Activated CD4-positive, alpha-beta T cell treated with anti-CD3 and anti-CD28 coated beads for 24 hours (primary cell): ENCODE measurements at places on chromosomes 16 and 17.
A peak's percentile ranks its signal among the peaks of the same experiment; 100 is the strongest.

DNA sequence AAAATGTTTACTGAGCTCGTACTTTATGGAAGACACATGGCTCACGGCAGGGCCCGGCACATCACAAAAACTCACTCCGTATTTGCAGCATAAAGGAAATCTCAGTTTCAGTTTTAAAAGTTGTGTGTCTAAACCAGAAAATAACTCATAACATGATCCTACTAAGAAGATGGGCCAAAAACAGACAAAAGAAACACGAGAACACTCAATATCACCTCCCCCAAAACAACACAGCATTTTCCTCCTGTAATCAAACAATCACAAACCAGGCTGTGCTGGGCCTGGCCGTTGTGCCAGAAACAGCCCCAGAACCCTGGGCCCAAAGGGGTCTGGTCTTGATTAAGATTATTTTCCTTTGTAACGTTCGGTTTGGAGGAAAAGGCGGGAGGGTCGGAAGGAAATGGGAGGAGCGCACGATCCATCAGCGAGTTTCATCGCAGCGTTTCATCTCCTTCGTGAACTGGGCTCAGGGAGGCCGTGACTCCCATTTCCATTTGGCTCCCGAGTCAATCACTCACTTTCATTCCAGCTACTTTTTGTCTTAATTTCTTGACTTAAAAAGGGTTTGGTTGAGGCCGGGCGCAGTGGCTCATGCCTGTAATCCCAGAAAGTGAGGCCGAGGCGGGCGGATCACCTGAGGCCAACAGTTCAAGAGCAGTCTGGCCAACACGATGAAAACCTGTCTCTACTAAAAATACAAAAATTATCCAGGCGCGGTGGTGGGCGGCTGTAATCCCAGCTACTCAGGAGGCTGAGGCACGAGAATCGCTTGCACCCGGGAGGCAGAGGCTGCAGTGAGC, 61.4 kb downstream of the NXN start:
- no peak for DNase-seq

DNA sequence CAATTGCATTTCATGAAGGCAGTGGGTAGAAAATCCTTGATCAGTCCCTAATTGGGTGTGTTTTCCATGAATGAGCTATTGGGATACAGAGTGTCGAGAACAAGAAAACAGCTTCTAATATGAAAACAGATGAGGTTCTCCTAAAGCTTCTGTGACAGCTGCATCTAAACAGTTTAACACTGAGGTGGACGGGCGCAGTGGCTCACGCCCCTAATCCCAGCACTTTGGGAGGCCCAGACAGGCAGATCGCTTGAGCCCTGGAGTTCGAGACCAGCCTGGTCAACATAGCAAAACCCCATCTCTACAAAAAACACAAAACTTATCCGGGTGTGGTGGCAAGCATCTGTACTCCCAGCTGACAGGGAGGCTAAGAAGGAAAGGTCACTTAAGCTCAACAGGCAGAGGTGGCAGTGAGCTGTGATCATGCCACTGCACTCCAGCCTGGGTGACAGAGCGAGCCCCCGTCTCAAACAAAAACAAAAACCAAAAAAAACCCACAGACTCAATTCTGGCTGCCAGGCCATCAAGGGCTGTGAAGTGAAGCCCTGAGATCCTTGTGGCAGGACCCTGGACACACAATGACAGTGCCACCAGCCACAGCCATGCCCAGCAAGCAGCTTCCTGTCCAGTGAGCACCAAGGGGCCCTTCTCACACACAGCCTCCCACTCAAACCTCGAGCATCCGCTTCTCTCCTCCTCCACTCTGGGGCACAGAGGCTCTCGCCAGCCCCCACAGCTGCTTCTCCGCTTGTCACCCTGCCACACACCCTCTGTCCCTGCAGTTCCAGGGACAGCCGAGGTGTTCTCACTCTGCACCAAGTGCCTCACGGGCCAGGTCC, 44.0 kb downstream of the ANKRD11 start:
- no peak for DNase-seq

- DNase-seq, result no peak
These were observed 10.2 kb upstream of the NFATC3 start for GRCh38 chr16:68074850-68075555.

- DNase-seq, result no peak
These were observed 456.2 kb upstream of the DYNLRB2 start for GRCh38 chr16:80084614-80085013.

DNA sequence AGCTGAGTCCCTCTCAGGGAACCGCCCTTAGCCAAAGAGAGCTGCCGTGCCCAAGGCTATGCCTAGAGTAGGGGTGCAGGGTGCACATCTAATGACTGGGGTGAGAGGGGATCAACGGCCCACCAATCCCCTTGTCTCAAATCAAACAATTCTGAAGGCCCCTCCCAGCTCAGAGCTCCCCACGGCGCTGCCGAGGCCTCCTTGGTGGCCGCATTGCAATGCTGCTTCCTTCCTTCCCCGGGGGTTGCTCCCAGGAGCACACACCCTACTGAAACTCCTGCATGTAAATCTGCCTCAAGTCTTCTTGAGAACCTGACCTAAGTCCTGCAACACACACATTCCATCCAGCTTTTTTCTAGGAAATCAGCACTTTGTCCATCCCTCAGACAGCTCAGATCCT, 80.6 kb upstream of the RCVRN start:
- DNase-seq, result no peak

GRCh38 chr16:49351096-49351487, 22.5 kb upstream of the C16orf78 start:
- no peak for DNase-seq

GRCh38 chr16:50939356-50939755, 197.5 kb downstream of the CYLD start:
- DNase-seq, result no peak

- no peak for DNase-seq
These were observed 43.8 kb downstream of the ZNRF1 start for GRCh38 chr16:75042426-75043174.

DNA sequence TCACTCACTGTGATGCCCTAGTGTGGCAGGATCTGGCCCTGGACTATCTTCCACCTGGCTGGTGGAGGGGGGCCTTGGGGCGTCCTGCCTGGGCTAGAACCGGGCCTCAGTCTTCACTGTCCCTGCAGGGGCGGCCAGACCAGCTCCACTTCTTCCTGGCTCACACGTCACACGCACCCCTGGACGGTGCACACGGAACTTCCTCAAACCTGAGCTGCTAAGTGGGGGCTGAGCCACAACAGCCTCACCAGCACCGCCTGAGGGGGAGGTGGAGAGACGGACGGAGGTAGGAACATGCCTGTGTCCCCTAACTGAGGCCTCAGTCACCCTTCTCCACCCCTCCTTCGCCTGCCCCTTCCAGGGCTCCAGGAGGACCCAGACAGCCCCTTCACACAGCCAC, 36.6 kb downstream of the TIMM22 start:
- DNase-seq, result no peak

GRCh38 chr16:88058817-88059216, 107.6 kb downstream of the BANP start:
- DNase-seq, result no peak

DNA sequence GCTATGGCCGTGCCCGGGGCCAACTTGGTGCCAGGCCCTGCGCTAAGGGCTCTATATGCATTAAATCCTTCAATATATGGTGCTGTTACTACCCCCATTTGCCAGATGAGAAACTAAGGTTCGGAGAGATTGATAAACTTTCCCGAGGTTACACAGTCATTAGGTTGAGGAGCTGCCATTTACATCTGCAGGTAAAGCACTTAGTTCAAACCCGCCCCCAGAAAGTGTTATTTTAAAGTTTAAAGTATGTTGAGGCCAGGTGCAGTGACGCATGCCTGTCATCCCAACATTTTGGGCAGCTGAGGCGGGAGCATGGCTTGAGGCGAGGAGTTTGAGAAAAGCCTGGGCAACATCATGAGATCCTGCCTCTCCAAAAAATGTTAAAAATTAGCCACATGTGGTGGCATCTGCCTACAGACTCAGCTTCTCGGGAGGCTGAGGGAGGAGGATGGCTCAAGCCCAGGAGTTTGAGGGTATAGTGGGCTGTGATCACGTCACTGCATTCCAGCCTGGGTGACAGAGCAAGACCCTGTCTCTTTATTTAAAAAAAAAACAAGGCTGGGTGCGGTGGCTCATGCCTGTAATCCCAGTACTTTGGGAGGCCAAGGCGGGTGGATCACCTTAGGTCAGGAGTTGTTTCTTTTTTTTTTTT, 264.7 kb downstream of the PARN start:
- no peak for DNase-seq

GRCh38 chr16:11800382-11800718, 3.3 kb upstream of the ZC3H7A start:
- DNase-seq, result no peak

DNA sequence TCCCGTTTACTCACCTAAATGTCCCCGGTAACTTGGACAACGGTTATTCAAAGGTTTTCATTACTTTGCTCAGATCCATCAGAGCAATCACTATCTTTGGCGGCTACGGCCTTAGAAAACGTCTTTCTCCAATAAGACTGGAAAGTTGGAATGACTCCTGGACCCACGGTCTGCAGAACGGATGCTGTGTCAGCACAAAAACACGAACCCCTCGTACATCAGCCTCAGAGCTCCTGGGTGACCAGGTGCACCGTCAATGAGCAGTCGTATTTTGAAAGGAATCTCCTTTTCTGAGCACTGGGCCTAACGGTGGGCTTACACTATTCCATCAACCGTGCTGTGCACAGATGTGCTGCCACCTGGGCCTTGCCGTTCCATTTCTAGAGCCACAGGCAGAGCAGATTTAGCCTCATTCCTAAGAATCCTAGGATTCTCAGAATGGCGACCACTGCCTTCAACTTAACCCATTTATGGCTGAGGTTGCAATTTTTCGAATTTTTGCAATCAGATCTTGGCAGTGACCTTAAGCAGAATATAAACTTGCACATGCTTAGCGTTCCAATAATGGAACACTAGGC, 110.8 kb upstream of the ZNF750 start:
- DNase-seq, result no peak

DNA sequence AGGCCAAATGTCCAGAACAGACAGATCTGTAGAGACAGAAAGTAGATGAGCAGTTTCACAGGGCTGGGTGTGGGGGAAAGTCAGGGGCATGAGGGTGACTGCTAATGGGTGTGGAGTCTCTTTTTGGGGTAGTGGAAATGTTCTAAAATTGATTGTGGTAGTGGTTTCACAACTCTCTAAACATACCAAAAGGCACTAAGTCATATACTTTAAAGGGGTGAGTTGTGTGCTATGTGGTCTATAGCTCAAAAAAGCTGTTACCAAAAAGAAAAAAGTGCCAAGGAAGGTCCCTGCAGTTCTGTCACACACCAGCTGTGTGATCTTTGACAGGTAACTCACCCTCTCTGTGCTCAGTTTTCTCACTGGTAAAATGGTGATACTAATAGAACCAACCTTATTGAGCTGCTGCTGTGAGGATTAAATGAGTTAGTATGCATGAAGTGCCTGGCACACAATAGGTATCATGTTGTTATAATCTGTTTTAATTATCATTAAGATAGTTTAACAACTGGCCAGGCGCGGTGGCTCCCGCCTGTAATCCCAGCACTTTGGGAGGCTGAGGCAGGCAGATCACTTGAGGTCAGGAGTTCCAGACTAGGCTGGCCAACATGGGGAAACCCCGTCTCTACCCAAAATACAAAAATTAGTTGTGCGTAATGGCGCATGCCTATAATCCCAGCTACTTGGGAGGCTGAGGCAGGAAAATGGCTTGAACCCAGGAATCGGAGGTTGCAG, 10.3 kb downstream of the ITGAX start:
- DNase-seq, result no peak

DNA sequence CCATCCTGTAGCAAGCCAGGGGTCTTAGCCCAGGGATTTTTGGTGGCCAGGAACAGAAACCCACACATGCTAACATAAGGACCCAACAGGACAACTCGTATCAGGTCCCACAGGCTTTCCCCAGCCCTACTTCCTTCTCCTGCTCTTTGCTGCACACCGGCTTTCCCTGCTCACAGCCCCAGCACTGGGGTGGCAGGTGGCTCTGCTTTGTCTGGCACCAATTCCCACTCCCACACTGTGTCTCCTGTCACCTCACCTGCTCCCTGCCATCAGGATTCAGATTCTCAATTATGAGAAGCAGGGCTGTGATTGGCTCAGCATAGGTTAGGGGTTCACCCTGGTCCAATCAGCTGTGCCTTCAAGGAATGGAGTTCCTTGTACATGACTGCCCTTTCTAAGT, 94.1 kb downstream of the TMEM132E start:
- DNase-seq, result no peak

GRCh38 chr17:66387392-66387981, 85.1 kb downstream of the PRKCA start:
- no peak for DNase-seq

GRCh38 chr17:66481271-66481670, 178.9 kb downstream of the PRKCA start:
- DNase-seq, result no peak

DNA sequence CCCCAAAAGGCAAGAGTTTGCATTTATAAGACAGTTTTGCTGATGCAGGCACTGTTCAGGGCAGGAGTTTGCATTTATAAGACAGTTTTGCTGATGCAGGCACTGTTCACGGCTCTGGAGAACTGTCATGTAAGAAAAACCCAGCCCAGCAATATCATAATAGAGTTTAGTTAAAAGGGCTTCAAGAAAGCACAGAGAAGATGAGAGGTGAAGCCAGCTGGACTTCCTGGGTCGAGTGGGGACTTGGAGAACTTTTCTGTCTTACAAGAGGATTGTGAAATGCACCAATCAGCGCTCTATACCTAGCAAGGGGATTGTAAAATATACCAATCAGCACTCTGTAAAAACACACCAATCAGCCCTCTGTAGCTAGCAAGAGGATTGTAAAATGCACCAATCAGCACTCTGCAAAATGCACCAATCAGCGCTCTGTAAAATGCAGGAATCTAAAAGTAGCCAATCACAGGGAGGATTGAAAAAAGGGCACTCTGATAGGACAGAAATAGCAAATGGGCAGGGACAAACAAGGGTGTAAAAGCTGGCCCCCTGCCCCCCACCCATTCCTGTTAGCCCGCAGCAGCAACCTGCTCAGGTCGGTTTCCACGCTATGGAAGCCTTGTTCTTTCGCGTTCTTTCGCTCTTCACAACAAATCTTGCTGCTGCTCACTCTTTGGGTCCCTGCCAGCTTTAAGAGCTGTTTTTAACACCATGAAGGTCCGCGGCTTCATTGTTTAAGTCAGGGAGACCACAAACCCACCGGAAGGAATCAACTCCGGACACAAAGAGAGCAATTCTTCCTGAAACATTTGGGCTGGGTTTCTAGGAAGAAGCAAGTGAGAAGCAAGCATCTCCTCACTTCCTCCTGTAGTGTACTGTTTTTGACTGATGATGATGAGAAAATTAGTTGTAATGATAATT, 1.8 kb upstream of the CBX1 start:
- DNase-seq, result peak; percentile 10
